Right renal cortex interstitium (tissue), 3 donors: ENCODE measurements at places on chromosomes 7 and 10.

DNA sequence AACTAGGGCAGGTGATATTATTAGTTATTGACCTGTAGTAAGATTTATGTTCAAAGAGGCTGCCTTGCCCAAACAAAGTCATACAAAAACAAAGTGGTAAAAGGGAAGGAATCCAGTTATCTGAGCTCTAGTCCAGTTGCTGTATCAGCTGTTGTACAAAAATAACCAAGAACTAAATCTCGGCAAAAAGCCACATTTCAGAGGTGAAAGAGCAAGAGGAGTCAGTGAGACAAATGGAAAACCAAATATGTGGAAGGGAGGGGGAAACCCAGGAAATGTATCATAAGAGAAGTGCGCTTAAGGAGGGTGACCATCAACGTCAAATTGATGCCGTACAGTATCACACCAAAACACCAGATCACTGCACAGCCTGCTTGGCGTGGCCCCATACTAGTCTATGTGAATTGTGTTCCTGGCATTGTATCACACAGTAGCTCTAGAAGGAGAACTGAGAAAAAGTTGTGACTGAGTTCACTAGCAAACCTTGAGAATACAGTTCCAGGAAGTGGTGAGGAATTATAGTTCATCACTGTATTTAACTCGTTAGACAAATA is 6.4 kb downstream of the AGBL3 start:
- no peak for DNase-seq

DNA sequence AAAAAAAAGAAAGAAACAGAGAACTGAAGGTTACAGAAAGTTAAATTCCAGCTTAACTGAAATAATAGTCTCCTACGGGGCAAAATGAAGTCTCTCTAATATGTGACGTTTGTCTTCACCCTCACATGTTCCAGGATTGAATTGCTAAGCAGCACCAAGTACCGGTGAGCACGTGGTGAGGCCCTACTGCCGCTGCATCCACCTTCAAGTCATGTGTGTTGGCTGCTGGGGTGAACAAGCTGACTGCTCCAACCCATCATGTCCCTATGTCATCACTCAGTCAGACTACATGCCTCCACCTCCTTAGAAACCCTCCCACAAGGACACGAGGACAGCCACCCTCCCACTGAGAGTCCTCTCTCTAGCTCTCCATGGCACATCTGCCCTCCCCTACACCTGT is 35.4 kb upstream of the NPFFR1 start:
- DNase-seq = no peak

GRCh38 chr10:124016804-124017375 is 76.5 kb downstream of the CHST15 start:
- DNase-seq = no peak

DNA sequence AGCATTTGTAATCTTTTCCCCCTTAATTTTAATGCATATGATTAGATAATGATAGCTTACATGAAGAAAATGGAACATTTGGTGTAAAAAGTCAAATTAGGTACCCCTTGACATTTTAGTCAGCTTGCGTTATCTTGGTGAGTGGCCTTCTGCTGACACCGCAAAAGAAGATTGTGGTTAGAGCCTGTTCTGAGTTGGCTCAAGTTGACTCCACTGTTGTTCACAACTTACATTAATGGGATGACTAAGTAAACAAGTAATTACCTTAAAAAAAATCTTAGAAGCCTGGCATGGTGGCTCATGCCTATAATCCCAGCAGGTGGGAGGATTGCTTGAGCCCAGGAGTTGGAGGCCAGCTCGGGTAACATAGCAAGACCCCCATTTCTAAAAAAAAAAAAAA is 24.2 kb downstream of the TRRAP start:
- DNase-seq = no peak

GRCh38 chr10:103843854-103844570 is 11.4 kb downstream of the SH3PXD2A start:
- DNase-seq = no peak
